ENCODE measurements at places on chromosomes 1 and 21.
A peak's percentile ranks its signal among the peaks of the same experiment; 100 is the strongest.

GRCh38 chr1:23483321-23484252 is at the start of gene ASAP3:
TSS of gene ASAP3 (minus strand) at chr1:23484179. CDS start at chr1:23484133, 46 bp downstream.
- peak; percentile 60 for ATAC-seq

DNA sequence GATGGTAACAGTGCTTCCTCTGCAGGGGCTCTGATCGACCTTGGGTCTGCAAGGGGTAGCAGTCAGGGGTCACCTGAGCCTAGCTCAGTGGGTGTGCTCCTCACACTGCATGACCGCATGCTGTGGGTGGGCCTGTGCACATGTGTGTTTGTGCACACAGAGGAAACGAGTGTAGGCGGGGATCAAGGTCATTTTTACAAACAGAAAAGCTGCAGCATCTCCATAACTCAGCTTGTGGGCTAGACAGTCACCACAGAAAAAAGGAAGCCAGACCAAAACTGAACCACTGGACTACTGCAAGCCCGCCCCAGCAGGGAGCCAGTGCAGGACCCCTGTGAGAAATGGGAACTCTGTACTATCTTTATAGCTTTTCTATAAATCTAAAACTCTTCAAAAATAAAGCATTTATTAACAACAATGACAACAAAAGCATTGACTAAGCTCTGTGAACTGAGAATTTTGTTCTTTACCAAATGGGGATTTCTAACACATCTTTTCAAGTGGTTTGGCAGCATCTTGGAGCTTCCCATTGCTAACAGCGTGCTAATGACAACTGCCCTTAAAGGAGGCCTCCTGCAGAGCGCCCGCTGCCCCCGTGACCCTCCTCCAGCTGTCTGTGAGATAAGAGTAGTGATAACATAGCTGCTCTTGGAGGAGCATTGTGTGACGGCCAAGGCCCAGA is 19.9 kb upstream of the NEK2 start:
- peak; percentile 29 for ATAC-seq

GRCh38 chr1:30372792-30373433 is 350.5 kb downstream of the MATN1 start:
- ATAC-seq: no peak

DNA sequence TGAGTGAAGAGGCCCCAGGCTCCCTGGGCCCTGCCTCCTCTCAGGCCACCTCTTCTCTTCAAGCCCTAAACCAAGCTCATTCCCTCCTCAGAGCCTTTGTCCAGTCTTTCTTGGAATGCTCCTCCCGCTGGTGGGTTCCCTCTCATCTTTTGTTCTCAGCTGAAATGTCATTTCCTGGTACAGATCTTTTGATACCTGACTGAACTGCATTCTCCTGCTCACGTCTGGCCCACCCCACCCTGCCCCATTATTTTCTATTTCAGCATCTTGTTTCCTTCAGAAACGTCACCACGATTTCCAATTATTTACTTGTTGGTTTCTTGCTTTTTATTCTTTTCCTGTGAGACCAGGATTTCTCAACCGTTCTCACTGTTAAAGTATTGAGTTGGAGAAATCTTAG is 16.4 kb downstream of the LAMB3 start:
- no peak for ATAC-seq

- ATAC-seq: no peak
These were observed 207.1 kb downstream of the NUF2 start for GRCh38 chr1:163528710-163529348.

DNA sequence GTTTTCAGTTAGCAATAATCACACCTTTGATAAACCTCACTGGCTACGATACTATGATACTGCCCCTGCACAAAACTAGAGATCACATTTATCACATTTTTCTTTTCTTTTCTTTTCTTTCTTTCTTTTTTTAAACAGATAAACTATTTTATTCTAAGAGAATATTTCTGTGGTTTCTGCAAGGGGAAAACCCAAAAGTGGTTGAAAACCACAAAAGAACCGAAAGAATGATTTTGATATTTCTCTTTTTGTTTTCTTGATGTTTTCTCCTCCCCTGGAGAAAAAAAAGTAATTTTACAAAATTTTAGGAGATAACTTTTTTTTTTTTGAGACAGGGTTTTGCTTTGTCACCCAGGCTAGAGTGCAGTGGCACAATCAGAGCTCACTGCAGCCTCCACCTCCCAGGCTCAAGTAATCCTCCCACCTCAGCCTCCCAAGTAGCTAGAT is 18.4 kb upstream of the FRRS1 start:
- ATAC-seq: peak; percentile 28

DNA sequence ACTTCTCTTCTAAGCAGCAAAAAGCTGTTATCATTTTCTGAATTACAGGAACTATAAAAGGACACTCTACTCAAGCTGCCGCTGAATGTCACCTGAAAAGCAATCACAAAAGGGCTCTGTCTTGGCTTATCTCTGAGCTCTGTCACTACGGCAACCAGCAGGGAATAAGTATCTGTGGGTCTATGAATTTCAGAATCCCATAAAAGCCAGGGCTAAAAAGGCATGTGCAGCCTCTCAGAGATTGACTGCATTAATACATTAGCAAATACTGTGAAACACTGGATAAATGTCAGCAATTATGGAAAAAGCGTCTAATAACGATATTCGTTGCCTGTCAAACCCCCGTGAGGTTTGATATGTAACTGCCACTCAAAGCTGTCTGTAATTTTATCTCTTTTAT is 210.2 kb upstream of the DMRTA2 start:
- no peak for ATAC-seq

- no peak for ATAC-seq
These were observed 251.8 kb upstream of the FGGY start for GRCh38 chr1:59045137-59045536.

GRCh38 chr1:46244656-46245371 is 2.7 kb upstream of the RAD54L start:
- no peak for ATAC-seq

DNA sequence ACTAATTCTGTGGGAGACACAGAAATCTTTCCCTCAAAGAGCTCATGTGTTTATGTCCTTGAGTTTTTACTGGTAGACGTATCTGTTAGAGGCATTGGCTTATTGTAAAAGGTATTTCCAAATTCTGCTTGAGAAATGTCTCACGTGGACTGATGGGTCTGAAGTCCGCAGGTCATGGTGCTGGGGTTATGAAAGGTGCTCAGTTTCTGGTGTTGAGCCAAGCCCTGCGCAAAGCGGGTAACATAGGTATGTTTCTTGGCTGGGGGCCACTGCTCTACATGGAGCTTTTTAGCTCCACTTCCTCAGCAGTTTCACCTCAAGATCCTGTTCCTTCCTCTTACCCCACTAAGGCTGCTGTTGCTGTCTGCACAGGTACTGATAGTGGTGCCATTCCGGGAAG is 10.8 kb downstream of the UTP25 start:
- no peak for ATAC-seq

GRCh38 chr1:39391691-39392679 is 99.5 kb upstream of the BMP8A start:
- peak; percentile 95 for ATAC-seq

GRCh38 chr1:58576325-58576726 is 726 bp downstream of the TACSTD2 start:
- no peak for ATAC-seq

DNA sequence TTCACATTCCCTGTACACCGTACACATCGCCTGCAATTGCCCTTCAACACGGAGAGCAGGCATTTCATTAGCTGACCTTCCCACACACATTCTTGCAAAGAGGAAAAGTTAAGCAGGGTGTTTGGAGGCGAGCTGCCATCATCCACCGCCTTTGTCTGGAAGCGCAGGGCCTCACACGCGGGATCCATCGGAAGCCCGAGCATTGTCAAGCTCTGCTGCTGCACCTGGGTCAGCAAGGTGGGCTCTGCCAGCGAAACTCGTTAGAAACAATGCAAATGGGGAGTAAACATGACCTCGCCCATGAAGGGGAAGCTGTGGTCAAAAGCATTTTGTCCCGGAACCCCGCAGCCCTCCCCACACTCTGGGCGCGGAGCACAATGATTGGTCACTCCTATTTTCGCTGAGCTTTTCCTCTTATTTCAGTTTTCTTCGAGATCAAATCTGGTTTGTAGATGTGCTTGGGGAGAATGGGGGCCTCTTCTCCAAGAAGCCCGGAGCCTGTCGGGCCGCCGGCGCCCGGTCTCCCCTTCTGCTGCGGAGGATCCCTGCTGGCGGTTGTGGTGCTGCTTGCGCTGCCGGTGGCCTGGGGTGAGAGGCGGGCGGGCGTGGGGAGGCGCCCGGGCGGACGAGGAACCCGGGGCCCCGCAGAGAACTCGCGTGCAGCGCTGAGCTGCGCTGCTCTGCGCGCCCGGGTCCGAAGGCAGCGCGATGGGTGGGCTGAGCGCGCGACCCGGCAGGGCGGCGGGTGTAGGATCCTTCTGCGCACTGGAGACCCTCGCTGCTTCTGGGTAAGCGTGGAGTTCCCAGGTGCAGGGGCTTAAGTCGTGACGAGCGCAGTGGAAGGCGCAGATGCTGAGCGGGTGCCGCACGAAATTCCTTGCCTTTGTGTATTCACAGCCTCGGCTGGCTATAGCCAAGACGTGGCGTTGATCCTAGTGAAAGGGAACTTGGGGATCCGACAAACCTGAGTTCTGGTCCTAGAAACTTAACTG is at the start of gene CR1:
Gene CR1, plus strand, starts transcription at position 357 of the 992 bp plus-strand sequence. Its CDS starts 111 bp downstream, at position 468.
- peak; percentile 39 for ATAC-seq

- ATAC-seq: no peak
These were observed 2.2 kb downstream of the SFPQ start for GRCh38 chr1:35190784-35191183.

DNA sequence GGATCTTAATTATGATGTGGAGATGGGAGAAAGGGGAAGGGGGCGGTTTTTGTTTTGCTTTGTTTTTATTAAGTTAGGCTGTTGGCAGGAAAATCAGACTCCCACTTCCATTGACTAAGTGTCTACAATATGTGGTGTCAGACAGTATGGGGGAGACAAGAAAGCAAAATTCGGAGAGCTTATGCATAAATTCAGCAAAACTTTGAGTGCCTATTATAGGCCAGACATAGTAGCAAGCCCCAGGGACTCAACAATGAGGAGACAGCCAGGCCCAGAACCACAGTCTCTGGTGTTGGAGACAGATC is 835 bp upstream of the TSPAN2 start:
- ATAC-seq: no peak

DNA sequence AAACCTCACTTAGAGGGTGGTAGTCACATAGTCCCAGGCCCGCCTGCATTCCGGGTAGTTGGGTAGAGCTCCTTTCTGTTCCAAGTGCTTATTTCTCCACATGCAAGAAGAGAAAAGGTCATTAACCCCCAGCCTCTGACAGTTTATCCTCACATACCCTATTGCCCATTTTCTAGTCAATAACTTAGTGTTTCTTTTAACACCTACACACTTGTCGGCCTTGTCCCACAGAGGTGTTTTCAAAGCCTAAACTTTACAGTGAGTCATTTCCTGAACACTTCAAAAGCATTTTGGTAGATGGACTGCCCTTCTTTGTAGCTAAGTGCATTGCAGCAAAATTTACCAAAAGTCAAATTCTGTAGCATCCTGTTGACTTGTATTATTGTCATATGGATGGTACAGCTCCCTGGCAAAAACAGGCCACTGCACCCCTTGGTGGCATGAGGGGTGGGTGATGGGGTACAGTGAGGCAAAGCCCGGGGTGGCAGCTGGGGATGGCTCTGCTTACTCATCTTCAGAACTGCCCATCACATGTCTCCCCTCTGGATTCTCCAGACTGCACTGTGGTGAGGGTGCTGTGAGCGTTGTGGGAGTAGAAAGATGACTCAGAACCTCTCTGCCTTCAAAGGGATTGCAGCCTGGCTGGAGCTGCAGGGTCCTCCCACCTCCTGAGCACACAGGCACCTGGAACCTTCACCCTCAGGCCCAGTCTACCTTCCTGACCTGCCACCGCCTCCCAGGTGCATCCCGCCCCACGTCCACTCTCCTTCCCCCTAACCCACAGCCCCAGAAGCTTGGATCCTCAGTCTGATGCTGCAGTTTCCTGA is 45.8 kb upstream of the DMRTB1 start:
- ATAC-seq: peak; percentile 90

DNA sequence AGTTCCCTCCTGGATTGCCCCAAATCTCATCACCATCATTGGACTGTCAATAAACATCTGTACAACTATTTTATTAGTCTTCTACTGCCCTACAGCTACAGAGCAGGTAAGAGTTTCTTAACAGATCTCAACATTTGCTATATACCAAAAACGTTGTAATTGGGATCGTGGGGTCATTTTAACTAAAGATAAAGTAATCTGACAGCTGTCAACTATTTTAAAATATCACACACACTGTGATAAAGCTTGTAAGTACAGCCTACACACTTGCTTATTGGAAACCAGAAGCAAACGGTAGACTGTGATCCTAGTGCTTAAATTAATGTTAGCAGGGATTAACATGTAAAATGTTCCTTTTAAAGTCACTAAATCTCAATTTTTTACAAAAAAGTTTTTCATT is 7.9 kb downstream of the CEPT1 start:
- ATAC-seq: no peak

- no peak for ATAC-seq
These were observed 57.9 kb downstream of the AGPAT3 start for GRCh38 chr21:43922949-43923348.

- ATAC-seq: no peak
These were observed 3.0 kb downstream of the WDR3 start for GRCh38 chr1:117932576-117932975.

DNA sequence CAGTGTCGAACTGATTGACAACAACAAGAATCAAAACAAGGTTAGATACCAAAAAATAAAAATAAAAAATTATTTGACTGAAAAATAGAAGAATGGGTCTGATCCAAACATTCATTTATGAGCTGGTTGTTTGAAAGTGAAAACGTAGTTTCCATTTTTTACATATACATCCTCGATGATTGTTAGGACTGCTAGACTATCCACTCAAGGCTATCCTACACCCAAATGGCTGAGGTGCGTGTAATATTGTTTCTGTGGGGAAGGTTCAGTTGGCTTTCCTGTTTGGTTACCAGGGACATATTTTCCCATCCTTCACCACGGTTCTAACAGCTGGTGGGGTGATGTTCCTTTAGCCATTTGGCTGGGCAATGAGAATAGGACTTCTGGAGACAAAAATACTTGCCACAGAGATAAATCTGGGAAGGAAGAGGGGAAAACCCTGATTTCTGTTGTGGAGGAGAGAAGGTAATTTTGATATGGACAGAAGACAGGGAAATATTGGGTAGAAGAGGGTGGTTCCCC is 66.3 kb downstream of the MAP3K7CL start:
- ATAC-seq: peak; percentile 47

DNA sequence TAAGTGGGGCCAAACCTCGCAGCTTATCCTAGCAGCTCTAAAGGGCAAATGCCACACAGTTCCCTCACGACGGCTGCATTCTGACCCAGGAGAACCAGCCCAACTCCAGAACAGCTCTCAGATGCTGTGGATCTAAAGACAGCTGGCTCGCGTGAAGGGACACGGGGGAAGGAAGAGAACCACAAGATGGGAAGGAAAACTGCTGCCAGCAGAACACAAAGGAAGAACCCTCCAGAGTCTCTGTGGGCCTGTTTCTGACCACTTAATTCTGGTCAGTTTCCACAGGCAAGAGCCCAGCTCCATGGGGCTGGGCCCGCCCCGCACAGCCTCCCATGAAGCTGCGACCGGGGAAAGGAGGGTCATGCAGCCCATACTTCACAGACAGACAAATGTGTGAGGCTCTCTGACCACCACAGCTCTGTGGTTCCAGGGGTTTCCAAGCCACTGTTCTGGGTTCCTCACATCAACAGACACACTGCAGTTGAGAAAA is 61.1 kb downstream of the SLC45A1 start:
- ATAC-seq: no peak
